ENCODE measurements at places on chromosomes 6 and 20.

- peak; percentile 54 for DNase-seq
Observed at GRCh38 chr6:82779041-82779440, 286.6 kb downstream of the UBE3D start.

DNA sequence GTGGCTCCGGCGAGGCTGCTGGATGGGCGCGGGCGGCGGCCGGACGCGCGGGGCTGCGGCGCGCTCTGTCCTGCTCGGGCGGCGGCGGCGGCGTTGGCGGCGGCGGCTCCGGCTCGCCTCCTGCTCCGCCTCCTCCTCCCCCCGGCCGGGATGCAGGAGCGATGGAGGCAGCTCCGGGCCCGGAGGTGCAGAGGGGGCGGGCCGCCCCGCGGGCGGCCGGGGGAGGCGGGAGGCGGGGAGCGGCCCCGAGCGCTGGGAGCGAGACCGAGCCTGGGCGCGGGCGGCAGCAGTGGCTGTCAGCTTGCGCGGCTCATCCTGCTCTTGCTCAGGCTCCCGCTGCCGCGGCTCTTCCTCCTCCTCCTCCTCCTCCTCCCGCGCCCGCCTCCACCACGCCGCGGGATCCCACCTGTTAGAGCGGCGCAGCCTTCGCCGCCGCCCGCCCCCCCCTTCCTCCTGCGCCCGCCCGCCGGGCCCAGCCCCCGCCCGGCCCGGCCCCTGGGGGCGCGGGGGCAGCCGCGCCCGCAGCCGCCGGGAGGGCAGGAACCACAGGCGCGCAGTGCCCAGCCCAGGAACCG, at the start of gene NOL4L:
Gene NOL4L, minus strand, starts transcription at position 323 of the 575 bp plus-strand sequence. CDS start 443 bp downstream, outside the sequence.
- no peak for DNase-seq

DNA sequence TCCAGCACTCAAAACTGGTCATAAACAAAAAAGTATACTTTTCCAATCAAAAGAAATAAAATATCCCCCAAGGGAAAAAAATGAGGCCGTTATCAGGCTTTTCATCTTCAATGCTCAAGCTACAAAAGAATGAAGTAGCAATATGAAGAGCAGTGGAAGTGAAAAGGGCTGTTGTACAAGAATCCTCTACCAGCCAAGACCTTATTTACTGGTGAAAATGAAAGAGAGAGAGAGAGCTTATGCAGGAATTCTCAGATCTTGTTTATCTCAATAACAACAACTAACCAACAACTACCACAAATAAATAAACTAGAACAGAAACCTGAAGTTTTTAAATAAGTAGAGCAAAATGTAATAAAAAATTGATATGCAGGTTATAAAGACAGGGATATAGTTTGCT, 400.6 kb downstream of the HDGFL1 start:
- no peak for DNase-seq

- no peak for DNase-seq
Observed at GRCh38 chr20:46269372-46269771, 38.9 kb downstream of the CDH22 start.

- DNase-seq: peak; percentile 24
Observed at GRCh38 chr20:50930139-50930975, 880 bp downstream of the ADNP start.

GRCh38 chr6:37459981-37460800, 27.2 kb downstream of the CMTR1 start:
- DNase-seq: peak; percentile 53

- no peak for DNase-seq
Observed at GRCh38 chr20:22525069-22525820, 59.1 kb downstream of the FOXA2 start.

- DNase-seq: no peak
Observed at GRCh38 chr6:159904497-159904911, 13.7 kb downstream of the MAS1 start.

DNA sequence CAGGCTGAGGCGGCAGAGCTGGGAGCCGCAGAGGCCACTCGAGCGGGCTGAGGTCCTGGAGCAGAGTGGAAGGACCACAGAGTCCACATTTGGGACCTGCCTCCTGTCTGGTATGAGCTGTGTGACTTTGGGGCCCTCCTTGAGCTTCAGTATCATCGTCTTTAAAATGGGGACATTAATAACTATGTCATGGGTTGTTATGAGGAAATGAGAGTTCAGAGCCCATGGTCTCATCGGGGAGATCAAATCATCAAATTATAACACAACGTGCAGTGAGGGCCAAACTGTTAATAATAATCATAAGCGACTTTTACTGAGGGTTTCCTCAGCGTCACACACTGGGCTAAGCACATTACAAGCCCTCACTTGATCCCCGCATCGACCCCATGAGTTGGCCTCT, 49.9 kb upstream of the CCDC167 start:
- no peak for DNase-seq

DNA sequence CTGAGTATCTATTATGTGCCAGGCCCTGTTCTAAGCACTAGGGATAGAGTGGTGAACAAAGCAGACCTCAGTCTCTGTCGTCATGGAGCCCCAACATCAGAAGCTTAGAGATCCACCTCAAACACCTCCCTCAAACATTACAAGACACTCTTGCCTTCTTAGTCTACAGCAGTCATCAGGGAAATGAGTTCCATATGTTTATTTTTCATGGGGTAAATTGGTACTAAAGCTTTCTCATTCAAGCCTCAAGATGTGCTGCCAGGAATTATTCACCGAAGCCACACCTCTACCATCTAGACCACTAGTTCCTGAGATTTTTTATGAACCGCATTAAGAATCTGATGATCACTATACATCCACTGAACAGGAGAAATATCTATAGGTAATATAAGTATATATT, 59.0 kb upstream of the TFB1M start:
- DNase-seq: no peak

DNA sequence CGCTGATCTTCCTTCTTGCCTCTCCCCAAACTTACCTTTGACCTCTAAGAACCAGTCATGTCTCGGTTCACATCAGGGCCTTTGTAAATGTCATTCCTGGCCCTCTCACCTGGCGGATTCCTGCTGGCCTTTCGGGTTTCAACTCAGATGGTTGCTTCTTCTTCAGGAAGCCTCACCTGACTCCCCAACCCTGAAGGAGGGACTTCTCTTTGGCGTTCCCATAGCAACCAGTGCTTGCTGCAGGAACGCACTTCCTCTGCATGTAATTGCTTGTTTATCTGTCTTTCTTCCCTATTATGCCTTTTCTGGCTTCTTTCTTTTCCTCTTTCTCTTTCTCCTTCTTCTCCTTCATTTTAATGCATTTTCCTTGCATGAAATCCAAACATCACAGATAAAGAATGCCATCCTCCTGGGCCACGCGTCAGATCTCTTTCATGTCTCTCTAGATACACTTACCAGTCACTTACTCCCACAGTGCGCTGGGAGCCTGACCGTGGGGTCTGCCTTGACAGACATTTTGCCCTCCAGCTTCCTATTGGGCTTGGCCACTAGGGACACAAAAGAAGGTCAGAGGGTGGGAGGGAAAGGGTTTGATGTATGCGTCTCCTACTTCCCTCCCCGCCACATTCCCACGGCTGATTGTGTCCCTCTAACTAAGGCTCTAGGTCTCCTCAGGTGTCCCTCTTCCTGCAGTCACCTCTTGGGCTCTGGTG, 295.7 kb upstream of the TSHZ2 start:
- no peak for DNase-seq

GRCh38 chr6:19830171-19830570, 7.0 kb upstream of the ID4 start:
- DNase-seq: no peak

DNA sequence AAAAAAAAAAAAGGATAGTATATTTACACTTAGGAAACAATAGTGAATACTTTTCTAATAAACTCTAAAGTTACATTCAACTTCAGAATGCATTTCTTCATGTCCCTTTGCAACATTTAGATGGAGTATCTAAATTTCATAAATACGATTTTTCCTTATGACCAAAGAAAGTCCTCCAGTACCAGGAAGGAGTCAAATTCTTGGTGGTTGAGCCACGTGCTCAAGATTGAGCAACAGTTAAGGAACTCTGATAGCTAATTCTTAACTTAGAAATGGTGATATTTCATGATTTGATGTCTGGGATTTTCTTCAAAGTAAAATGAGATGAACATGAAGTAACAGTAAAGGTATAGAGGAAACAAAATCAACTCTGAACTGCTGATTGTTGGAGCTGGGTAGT, 92.7 kb downstream of the SASH1 start:
- no peak for DNase-seq

GRCh38 chr6:11201772-11202512, 30.5 kb downstream of the NEDD9 start:
- DNase-seq: no peak

- DNase-seq: no peak
Observed at GRCh38 chr6:18412068-18412467, 24.9 kb downstream of the RNF144B start.

GRCh38 chr6:152121910-152122309, 314.4 kb downstream of the ESR1 start:
- no peak for DNase-seq

- no peak for DNase-seq
Observed at GRCh38 chr6:44230034-44230675, 6.8 kb downstream of the SLC29A1 start.

DNA sequence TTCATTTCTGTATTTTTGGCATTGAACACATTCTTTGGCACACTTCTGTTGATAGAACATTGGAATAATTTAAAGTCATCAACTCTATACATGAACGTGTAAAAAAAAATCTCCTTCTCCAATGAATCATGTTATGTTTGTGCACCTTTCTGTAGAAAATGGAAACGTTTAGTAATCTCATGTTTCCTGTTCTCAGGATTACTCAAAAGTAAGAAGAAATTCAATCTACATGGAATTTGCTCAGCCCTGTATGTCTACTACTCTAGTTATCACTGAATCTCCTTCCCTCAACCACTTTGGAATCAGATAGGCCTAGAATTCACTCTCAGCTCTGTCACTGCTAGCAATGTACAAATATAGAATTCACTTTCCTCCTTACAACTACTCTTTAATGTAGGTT, 103.6 kb downstream of the COL21A1 start:
- DNase-seq: no peak

DNA sequence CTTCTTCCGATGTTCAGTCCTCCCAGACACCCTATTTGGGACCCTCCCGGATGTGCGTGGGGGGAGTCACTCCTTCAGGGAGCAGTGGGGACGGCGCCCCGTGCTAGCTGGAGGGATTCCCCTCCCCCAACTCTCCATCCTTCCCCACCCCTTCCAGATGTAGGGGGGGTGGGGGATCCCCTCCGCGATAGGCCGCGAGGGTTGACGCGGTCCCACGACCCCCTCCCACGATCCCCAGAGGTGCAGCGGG, 548 bp downstream of the GNL1 start:
- no peak for DNase-seq

DNA sequence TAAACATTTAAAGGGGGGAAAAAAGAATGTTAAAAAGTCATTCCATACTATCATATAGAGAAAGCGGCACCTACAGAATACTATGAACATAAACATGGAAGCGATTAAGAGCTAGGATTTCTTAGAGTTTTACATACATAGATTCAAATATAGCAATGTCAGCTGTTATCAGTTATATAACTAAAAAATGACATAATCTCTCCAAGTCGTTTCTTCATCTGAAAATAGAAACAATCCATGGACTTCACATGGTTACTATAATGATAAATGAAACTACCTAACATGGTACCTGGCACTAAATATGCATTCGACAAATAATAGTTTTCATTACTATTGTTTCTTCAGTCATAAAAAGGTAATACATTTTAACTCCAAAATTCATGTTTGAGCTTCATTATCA, 3.7 kb downstream of the IBTK start:
- DNase-seq: no peak

DNA sequence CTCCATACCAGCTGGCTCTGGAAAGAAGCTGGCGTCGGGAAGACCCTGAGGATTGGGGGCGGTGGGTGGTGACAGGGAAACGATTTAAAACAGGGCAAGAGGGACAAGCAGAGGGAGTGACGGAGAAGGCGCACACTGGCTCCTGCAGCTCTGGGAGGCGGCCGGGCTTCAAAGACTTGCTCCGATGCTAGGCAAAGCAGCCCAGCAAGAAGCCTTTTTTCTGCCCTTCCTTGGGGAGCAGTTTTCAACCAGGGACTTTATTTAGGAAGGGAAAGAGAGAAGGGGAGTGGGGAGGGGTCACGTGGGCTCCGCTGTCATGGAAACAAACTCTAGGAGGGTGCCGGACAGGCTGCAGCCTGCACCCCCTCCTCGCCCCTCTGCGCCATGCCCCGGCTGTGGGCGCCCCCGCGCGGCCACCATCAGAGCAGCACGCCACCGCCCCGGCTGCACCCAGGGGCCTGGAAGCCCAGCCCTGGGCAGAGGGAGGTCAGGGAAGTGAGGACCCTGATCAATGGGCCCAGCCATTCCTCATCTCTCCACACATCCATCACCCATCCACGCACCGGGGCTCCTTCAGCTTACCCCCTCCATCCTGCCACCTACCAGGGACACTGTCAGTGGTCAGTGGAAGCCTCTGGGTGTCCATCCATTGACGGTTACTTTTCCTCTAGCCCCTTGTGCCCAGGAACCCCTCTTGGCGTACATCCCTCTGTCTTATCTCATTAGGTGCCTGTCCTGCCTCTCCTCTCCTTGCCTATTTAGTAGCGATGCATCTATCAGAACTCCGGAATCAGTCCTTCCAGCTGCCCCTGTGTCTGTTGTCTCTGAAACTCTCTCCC, 66.6 kb upstream of the CCDC167 start:
- peak; percentile 80 for DNase-seq

DNA sequence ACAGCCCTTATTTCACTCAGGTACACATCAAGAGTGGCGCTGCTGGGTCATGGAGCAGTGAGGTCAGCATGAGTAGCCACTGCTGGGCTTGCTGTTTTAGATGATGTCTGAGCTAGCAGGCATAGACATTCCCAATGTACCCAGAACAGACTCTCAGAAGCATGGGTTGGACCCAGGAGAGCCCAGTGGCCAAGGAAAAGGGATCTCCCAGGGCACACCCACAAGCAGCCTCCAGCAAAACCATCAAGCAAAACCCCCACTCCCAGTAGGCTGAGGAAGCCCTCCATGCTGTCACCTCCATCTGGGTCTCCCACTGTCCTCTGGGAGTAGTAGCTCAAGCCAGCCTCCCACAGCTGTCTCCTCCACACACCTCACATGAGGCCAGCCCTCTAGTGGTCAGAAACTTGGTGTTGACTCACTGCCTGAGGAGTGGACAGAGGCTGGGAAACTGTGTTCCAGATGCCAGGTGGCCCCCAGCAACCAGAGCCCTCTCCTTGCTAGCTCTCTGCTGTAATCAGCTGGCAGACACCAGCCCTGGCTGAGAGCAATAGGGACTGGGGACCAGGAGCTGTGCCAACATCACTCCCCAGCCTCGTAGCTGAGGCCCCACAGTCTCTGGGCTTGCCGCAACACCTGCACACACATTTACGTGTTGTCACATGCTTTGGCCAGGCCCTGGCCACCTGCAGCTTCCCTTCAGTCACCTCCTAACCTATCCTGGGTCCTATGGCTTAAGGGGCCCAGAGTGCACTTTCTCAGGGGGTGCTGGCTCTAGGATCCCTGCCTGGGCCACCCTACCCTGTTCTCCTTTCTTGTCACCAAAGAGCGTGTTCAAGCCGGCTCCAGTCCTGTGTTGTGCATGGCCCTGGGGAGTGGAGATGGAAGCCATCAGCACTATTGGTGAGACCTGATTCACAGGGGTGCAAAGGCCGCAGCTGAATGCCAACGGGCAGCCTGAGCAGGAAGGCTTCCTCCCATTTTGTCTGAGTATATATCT, 1.9 kb upstream of the AP5S1 start:
- DNase-seq: no peak

Data from neuronal stem cell (in vitro differentiated cells).